ENCODE measurements at places on chromosomes 5 and 9.

DNA sequence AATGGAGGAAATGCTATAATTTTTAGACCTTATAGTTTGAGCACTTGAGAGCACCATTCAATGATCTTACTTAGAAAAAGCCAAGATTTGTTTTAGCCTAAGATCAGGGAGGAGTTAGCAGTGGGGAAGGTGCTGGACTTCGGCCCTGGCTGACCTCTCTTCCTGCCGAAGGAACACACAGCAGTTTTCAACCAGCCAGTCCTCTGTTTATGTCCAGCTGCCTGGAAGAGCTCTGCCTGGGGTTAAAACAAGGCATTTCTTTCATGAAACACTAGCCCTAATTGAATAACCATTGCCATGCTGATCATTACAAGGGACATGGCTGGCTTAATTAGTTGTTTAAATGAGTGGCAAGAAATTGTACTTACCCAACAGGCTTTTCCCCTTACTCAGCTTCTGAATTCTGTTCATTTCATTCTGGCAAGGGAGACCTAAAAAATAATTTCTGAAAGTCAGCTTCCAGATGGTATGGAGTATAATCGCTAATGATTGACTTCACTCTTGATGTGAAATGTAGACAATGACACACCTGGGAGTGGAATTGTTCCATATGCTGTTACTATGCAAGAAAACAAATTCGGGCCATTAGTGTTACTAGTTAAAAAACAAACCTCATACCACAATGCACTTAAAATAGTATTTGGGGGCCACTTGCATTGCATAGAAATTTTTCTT, 514.2 kb downstream of the SPOCK1 start:
- no peak for DNase-seq

DNA sequence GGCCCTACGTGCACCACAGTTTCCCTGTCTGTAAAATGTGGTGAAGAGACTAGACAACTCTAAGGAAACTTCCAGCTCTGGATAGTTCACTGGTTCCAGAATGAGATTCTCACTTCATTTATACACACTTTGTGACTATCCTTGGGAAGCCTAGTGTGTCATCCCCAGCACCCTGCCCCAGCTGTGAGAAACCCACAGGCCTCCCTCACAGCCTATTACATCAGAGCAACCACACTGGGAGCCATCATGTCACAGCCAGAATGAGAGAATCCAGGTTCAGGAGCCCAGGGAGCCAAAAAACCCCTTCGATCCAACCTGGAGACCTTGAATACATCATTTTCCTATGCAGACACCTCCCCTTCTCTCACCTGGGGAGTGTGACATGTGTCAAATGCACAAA, 21.0 kb upstream of the HAND1 start:
- DNase-seq, result no peak

DNA sequence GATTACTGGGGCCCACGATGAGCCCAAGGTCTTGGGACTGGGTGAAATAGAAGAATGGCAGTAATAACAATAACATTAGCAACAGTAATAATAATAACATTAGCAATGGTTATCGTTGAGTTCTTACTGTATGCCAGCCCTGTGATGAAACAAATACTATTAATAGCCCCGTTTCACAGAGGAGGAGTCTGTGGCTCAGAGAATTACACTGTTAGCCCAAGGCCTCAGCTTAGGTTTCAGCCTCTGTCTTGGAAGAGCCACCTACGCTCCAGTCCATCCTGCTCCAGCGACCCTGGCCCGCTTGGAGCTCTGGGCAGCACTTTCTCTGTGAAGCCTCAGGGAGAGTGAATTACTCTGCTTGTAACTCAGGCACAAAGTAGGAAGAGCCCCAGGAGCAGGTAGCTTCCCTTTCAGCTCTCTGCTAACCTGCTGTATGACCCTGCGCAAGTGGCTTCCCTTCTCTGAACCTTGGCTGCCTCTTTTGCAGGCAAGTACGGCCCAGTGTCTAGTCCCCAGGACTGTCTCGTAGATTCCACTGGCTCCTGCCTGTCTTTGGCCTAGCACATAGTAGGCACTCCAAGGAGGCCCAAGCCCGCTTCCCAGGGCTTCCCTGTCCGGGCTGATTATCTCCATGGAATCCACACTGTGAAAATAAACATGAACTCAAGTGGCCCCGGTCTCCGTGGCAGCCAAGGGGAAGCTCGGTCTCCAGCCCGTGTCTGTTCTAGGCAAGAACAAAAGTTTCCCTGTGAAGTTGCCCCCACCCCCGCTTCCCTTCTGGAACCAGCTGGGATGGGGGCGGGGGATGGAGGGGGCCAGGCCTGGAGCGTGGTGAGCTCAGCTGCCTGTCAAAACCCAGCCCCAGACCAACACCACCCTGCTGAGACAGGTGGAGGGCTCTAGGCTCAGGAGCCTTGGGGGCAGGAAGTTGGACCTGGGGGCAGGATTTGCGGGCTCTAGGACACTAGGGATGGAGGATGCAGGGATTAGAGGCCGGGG, 26.2 kb upstream of the LMX1B start:
- DNase-seq, result no peak

DNA sequence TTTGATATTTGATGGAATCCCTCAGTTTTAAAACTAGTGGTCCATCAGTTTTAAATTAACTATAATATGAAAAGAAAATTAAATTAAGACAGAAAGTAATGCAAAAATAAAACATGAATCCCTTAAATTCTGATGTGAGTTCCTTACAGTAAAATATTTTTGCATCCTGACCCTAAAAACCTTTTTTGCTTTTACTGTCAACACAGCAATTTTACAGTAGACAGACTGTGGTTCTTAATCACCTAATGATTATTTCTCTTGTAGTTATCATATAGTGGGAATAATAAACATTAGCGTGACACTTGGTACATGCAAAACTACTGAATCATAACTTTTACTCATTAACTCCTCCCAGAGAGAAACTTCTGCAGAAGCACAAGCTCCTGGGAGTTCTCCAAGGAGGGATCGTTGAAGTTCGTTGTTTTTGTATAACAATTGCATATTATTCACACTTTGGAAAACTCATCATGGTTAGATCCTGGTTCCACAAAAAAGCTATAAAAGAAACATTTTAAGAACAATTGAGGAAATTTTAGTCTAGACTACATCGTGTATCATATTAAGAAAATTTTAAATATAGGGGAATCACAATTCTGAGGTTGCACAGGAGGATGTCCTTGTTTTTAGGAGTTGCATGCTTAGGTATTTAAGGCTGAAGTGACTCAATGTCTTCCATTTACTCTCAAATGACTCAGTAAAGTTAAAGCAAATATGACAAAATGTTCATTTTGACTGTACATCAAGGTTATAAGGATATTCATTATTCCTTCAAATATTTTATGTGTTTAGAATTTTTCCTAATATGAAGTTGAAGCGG, 88.2 kb upstream of the NIPAL4 start:
- no peak for DNase-seq

- no peak for DNase-seq
These were observed 182.2 kb downstream of the PALM2AKAP2 start for GRCh38 chr9:109962215-109962614.

DNA sequence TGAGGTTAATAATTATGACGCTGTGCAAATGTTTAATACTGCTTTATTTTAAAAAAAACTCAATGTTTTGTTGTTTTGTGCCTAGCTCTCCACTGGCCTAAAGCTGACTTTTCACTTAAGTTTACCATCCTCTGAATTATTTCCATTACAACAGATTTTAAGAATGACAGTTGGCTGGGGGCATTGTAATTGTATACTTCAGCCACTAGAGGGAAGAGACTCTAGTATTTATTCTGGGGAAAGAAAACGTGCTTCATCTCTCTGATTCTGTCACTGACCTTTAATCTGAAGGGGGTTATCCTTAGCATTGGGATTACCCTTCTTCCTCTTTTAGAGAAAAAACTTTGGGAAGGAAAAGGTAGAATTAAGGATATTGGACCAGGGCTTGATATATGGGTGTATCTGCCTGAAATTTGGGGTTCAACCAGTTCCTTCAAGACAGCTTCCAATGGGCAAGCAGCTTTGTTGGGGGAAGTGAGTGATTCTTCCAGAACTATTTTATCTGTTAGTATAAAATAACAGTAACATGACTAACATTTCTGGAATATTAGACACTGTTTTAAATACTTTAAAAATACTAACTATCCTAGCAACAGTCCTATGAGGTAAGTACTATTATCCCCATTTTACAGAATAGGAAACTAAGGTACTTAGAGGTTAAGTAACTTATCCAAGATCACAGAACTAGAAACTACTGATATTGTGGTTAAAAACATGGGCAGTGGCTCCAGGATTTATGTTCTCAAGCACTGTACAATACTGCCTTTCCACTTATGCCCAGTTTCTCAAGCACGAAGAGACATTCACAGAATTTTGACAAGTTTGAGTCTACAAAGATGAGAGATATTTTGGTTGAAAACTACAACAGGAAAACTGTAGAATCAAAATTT, 208.4 kb downstream of the CD180 start:
- DNase-seq, result peak; percentile 26

- no peak for DNase-seq
These were observed 31.2 kb upstream of the SLC28A3 start for GRCh38 chr9:84371737-84372136.

DNA sequence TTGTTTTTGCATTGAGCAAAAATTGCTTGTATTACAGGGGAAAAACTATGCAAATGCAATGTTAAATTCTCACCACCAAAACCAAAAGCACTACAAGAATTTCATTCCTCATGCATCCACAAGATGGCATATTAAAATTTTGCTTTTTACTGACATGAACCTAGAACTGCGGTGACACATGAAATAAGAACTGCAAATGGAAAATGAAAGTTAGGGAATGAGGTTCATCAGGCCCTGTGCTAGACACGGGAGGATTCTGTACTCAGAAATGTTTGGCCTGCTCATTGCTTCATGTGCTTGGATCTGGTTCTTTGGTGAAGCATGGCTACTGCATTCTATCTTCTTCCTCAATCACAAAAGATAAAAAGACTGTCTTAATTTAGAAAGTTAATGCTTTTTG, 9.1 kb upstream of the RFK start:
- DNase-seq, result peak; percentile 70

GRCh38 chr9:94995048-94995693, 268.7 kb downstream of the AOPEP start:
- no peak for DNase-seq

DNA sequence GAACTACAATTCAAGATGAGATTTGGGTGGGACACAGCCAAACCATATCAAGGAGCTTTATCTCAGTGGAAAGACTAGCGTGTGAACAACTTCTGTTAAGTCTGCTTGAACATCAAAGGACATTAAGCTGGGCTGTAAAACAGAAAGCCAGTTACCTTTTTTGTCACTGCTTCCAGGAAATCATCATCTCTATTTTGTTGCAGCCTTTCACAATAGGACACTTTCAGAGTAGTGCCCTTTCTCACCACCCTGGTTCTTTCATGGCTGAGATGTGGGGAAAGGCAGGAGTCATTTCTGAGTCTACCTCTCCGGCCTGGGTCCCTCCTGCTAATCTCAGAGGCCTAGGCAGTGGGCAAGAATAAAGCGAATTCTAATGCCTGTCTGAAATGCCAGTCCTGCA, 96.2 kb upstream of the PPP1R2B start:
- DNase-seq, result no peak

- no peak for DNase-seq
These were observed 6.1 kb downstream of the SETX start for GRCh38 chr9:132348676-132349075.

DNA sequence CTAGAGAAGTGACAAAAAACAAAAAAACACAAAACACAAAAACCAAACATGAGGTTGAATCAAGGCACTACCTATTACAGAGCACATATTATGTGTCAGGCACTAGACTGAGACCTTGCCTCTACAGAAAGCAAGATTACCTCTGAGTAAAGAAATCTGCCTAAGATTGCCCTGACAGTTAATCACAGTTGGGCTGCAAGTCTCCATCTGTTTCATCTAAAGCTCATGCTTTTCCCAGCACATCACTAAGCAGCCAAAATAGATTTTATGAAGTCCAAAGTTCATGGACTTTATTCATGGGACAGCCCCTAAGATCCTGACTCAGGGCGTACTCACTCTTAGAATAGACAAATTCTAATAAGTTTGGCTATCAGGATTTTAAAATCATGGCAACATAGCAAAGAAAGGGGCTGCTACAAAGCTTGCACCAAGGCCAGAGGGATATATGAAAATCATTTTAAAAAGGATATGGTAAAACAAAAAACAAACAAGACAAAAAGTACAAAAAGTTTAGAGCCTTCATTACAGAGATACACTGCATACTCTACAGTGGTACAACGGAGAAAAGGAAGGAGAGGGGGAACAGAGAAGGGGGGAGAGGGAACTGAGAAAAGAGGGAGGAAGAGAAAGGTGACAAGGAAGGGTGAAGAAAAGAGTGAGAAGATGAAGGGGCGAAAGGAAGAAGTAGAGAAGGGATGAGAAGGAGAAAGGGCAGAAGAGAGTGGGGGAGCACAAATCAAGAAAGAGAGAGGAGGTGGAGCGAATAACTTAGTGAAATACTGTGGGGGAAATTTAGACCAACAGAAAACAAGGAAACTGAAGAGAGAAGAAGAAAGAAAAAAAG, 58.2 kb downstream of the RICTOR start:
- no peak for DNase-seq

DNA sequence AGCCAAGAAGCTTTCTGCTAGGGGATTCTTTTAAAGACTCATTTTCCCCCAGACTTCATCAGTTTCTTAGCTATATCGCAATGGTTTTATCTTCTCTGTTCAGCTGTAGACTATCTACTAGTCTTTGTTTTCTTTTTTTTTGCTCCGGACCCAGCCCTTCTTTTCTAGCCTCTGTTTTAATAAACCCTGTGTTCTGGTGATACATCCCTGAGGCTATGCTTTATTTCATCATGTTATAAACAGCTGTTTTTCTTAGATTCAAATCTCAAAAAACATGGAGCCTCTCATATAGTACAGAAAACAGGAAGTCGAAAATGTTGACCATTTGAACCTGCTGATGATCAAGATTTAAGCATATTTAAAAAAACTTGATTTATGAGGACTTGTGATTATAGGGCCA, 37.8 kb downstream of the SCGB3A1 start:
- DNase-seq, result no peak

DNA sequence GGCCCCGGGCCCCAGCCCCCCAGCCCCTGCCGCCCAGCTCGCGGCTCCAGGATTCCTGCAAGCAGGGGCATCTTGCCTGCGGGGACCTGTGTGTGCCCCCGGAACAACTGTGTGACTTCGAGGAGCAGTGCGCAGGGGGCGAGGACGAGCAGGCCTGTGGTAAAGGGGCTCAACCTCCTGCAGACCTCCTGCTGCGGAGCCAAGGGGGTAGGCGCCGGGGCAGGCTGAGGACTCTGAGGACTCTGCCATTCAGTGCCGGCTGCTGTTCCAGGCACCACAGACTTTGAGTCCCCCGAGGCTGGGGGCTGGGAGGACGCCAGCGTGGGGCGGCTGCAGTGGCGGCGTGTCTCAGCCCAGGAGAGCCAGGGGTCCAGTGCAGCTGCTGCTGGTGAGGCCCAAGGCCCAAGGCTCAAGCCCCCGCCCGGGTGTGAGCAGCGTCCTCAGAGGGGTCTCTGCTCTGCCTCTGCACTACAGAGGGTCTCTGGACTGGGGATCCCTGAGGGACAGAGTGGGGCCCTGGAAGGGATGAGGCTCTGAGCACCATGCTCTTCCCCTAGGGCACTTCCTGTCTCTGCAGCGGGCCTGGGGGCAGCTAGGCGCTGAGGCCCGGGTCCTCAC, 3.4 kb downstream of the MAMDC4 start:
- no peak for DNase-seq

- no peak for DNase-seq
These were observed 12.2 kb downstream of the HSPA4 start for GRCh38 chr5:133063965-133064364.
